NCI-H1436 (cell line): ENCODE measurements at places on chromosomes 5 and 9.

- DNase-seq: no peak
Observed at GRCh38 chr9:92612816-92613215, 57.1 kb downstream of the IPPK start.

- DNase-seq: no peak
Observed at GRCh38 chr5:94217216-94217615, 401.2 kb downstream of the KIAA0825 start.

DNA sequence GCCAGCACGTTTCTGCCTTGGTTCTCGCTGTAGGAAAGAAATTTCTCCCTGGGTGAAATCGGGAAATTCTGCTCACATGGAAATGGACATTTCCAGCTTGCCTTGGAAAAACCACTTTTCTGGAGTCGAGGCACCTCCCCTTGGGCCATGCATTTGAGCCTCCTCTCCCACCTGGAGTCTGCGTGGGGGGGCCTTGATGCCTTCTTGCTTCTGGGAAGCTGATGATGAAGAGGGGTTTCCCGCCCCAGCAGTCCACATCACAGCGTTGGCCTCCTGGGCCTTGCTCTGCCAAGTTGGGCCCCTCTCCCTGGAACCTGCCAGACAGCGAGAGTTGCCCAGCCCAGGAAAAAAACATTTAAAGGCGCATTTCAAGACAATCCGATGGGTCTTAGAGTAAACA is 1.8 kb upstream of the ASB6 start:
- no peak for DNase-seq

DNA sequence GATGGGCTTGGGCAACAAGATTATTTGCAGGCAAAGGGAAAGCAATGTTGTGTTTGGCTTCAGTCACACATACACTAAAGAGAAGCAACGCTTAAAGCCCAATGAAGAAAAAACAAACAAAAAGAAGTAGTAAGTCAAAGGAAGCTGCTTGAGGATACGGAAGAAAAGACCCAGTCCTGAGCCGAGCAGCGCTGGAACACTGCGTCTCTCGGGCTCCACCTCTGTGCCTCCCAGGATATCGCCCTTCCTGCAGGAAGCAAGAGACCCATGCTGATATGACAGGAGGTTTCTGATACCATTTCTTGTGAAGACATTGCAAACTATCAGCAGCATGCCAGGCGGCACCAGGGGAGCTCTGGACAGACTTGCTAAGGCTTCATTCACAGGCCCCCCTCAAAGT is 9.9 kb downstream of the GNAQ start:
- no peak for DNase-seq

- DNase-seq: no peak
Observed at GRCh38 chr9:4225291-4226028, 74.4 kb downstream of the GLIS3 start.

- no peak for DNase-seq
Observed at GRCh38 chr5:151086905-151087360, 6.1 kb upstream of the TNIP1 start.

GRCh38 chr9:1747417-1747967 is 267.7 kb upstream of the SMARCA2 start:
- DNase-seq: no peak

DNA sequence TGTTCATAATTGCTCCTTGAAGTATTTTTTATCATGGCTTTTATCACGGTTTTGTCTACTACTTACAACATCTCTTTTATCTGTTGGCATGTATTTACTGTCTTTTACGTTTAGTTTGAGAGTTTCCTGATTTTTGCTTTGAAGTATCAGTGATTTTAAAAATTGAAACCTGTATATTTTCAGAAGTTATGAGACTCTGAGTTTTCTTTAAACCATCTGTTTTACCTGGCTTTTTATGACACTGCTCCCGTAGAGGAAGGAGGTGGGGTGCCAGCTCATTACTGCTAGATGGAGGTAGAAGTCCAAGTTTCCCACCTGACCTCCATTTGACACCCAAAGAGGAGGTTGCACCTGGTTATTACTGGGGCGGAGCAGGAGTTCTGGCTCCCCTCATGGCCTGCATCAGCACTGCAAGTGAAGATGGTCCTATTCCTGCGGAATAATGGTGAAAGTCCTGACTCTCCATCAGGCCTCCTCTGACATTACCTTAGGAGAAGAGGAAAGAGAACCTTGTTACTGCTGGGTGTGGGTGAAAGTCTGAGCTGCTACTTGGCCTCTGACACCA is 10.0 kb upstream of the ZNF131 start:
- no peak for DNase-seq

DNA sequence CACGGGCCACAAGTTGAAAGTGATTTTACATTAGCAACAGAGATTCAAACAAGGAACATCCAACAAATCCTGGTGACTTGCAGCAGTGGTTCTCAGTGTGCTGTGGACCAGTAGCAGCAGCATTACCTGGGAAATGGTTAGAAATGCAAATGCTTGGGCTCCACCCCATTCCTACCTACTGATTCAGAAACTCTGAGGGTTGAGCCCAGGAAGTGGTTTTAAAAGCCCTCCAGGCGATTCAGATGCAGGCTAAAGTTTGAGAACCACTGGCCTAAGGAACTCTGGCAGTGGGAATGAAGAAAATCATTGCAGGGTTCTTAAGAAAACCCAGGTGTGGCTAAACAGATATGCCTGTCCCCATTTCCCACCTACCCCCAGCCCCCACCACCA is 398.8 kb downstream of the ENC1 start:
- DNase-seq: no peak

- no peak for DNase-seq
Observed at GRCh38 chr9:34665067-34665380, 2.6 kb upstream of the CCL27 start.

DNA sequence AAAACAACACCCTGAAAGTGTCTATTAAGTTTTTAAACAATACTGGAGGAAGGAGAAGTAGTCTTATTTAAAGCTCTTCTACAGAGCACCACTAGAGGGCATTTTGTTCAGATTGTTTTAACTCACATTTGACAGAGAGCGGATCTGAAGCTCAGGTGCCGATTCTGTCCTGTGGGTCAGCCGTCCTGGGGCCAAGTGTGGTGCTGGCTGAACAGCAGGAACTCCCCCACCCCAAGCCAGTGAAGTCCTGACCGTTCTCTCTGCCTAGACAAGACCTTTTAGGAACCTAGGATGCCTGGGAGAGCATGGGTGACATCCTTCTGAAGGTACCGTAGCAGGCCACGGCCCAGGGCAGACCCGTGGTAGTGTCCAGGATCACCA is 3.9 kb downstream of the EXOC3 start:
- peak; percentile 28 for DNase-seq

GRCh38 chr9:6927838-6928237 is 170.1 kb downstream of the KDM4C start:
- DNase-seq: no peak

- peak; percentile 13 for DNase-seq
Observed at GRCh38 chr9:122389799-122390481, 19.1 kb downstream of the PTGS1 start.

GRCh38 chr9:99488131-99489059 is 266.3 kb downstream of the SEC61B start:
- DNase-seq: no peak

DNA sequence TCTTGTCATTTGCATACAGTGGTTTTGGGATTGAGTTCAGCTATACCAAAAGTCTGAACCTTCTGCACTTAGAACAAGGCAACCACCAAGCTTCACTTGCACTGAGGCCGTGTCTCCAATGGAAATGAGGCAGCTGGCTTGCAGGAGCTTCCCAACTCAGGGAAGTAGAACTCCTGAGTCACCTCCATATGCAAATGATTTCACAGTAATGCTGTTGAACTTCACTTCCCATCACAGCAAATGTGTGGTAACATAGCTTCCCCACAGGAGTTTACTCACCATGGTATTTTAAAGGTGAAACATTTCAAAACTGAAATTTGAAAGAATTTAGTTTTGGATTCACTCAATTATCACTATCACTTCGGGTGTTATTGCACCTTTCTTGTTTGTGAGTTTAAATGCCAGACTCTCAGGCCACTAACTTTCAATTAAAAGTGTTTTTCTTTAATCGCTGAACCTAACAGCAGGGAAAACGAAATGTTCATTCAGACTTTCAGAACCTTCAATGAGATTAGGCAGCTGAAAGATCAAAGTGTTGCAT is 9.0 kb downstream of the CD274 start:
- no peak for DNase-seq

DNA sequence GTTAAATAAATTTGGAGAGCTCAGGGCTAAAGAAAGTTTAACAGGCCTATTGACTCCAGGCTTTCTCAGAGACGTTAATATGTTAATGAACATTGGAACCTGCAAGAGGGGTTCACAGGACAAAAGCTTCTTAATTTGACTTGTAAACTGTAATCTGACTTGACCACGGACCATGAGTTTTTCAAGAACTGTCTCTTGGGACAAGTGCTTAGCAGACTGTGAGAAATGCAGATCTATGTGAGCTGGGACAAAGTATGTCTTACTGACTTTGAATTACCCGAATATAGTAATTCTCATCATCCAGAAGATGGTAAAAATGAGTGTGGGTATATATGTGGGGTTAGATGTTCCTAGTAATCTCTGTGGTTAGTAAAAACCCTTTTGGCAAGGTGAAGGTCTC is 186.6 kb downstream of the ATP10B start:
- no peak for DNase-seq

DNA sequence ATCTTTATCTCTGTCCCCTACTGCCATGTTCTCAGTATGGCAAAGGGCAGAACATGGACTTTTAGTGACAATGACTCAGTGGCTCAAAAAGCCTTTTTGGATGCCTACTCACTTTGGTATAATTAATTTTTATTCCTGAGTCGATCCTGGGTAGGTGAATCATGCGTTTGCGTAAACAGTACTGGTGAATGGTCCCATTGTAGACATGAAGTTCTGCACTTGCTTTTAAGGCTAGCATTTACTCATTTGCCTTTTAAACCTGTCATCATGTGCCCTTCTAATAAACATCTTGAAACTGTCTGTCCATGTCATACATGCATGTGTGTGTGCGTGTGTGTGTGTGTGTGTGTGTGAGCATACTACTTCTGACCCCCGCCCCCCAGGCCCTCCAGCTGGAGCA is 223.0 kb downstream of the AUH start:
- no peak for DNase-seq

DNA sequence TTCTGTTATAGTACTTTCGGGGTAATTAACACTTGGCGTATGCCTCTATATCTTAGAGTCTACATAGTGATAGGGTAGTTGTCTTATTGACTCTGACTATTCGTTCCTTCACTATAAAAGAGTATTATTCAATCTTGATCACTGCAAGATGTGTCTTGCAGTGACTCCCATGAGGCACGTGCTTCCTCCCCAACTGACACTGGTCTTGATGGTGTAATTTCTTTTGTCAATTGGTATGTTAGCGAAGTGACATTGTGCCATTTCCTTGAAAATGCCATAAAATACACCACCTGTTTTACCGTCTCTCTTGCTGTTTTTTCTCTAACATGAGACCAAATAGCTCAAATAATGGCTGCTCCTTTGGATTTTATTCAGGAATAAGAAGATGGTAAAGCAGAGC is 1314.1 kb upstream of the CDH6 start:
- DNase-seq: no peak

DNA sequence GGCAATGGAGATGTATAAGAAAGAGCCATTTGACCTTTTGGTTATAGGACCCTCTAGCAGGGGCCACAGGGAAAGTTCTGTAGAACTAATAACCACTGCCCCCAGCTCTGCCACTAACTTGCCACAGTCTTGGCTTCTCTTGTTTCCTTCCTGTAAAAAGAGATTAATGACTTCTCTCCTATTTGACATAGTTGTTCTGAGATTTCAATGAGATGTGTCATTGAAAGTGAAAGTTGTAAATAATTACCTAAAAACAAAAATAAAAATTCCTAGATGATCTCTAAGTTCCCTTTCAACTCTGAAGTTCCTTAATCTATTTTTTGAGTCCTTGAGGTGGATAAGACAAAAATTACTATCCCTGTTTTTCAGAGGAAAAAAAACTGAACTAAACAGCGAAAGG is 1.4 kb upstream of the KIF12 start:
- DNase-seq: no peak

DNA sequence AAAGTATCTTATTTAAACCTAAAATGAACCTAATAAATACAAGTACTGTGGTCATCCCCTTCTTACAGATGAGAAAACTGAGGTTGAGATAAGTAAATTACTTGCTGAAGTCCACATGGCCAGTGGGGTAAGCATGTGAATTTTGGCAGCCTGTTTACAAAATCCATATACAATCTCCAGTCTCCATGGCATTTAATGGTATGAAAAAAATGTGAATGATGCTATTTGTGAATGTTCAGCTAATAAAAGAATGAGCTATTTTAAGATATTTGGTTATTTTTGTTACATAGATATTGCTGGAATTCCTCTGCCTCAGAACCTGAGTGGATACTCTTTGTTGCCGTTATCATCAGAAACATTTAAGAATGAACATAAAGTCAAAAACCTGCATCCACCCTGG is 19.3 kb upstream of the GPR150 start:
- DNase-seq: no peak

GRCh38 chr5:30596495-30597064 is 596.9 kb upstream of the CDH6 start:
- DNase-seq: no peak

- DNase-seq: no peak
Observed at GRCh38 chr5:13662626-13663025, 281.9 kb downstream of the DNAH5 start.

DNA sequence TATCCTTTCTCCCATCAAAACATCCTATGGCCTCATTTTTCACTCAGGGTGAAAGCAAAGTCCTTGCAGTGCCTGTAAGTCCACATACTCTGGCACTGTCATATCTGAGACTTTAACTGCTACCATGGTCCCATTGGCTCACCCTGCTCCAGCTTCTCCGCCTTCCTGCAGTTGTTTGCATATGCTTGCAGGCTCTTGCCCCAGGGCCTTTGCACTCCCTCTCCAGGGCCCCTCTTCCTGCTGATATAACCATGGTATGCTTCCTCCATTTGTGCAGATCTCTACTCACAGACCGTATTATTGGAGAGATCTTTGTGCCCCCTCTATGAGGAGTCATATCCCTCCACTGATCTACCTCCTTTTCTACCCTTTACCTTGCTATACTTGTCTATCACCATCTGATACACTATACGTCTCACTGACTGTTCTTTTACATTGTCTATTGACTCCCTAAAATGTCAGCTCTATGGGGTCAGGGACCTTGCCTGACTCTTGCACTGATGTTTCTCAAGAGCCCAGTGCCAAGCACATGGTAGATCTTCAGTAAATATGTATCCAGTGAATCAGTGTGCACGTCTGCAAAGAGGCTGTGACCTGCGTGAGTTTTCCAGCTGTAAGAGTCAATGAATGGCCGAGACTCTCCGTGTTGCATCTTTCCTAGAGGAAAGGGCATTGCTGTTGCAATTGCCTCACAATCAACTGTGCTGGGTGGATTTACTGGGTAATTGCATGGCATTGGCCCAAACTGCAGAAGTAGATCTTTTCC is 81.7 kb upstream of the CPEB4 start:
- no peak for DNase-seq

DNA sequence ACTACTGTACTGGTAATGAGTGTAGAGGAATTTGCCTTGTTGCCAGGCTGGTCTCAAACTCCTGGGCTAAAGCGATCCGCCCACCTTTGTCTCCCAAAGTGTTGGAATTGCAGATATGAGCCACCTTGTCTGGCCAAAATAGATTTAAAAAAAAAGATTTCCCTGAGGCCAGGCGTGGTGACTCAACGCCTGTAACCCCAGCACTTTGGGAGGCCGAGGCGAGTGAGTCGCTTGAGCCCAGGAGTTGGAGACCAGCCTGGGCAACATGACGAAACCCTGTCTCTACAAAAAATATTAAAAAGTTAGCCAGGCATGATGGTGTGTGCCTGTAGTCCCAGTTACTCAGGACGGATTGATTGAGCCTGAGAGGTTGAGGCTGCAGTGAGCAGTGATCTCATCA is 62.5 kb downstream of the IPO11 start:
- DNase-seq: no peak

- no peak for DNase-seq
Observed at GRCh38 chr5:151696470-151697061, 9.9 kb upstream of the SPARC start.

- no peak for DNase-seq
Observed at GRCh38 chr9:131669269-131670157, 70.4 kb downstream of the RAPGEF1 start.
